ENCODE measurements at places on chromosomes 6 and 20.

GRCh38 chr6:33427585-33428223 lies 7.8 kb downstream of the SYNGAP1 start:
- peaks cover 55% of the 10 kb centered on the region for H3K4me1 ChIP-seq
- peak; percentile 57 for DNase-seq
- H3K27me3 ChIP-seq = no peaks in the 10 kb centered on the region
- H3K27ac ChIP-seq = peak overlapping the region; percentile 89
- H3K36me3 ChIP-seq = no peaks in the 10 kb centered on the region

- H3K27me3 ChIP-seq = no peaks in the 10 kb centered on the region
- no peak overlapping the region for H3K4me3 ChIP-seq
- H3K27ac ChIP-seq = no peak overlapping the region
- H3K4me1 ChIP-seq = no peaks in the 10 kb centered on the region
- H3K36me3 ChIP-seq = no peaks in the 10 kb centered on the region
- no peak for DNase-seq
Observed at GRCh38 chr6:163408352-163408991, 6.0 kb upstream of the QKI start.

DNA sequence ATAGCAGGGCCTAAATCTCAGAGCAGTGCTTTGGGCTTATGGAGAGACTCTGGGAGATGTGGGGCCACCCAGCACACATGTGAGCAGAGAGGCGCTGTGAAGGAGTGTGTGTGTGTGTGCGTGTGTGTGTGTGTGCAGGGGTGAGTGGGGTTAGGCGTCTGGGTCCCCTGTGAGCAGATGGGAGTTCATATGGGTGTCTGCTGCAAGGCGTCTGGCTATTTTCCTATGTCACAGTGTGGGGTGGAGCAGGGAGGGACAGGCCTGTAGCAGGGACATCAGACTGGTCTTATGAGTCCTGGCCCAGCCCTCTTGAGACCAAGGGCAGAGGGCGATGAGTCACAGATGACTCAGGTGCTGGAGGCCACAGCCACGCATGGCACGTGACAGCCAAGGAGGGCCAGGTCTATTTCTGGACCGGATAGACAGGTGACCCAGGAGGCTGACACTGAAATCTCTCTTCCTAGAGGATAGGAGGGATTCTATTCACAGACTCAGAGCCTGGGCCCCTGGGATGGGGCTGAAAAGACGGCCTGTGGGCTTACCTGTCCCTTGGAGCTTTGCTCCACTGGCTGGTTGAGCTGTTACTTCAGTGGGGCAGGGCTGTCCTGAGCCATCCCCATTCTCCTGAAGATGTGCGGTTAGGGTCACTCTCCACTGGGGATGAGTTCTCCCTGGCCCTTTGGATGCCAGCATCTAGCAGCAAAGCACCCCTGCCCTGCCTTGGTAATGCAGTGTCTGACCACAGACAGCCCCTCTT lies 28.9 kb downstream of the VEGFA start:
- H3K4me3 ChIP-seq = no peak overlapping the region
- no peaks in the 10 kb centered on the region for H3K36me3 ChIP-seq

DNA sequence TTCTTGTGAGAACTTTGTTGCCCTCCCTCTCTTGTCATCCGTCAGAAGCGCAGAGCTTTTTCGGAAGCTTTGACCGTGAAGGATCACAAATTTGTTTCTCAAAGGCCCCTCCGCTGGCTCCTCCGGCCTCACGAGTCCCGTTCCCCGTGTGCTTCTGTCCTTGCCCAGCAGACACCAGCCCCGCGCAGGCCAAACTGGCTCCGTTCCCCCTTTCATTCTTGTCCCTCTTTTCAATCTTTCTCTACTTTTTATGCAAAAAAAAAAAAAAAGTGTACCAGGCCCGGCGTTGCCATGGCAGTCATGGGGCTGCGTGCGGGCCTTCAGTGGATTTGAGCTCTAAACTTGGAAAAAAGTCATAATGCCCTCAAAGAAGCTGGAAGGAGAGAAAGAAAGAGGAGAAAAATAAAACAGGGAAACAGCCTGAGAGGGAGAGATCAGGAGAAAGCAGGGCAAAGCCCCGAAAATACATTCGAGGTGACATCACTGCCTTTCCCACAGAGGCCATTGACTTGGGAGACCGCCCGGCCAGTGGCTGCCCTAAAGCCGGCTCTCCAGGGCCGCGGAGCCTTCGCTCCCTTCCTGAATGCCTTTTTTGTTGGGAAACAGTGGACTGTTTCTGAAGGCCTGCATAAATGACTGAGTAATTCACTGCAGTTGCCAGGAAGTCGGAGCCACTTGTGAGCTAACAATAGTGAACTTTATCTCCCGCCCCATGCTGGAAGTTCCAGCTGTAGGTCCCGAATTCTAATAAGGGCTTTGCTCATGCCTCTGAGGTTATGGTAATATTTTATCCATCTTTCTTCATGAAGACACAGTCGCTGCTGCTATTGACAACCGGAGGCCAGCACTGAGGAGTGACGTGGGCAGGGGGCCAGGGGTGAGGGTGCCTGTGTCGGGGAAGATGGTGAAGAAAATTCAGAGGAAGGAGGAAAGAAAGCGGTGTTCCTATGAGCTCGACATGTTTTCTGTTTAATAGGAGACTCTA lies 670.9 kb downstream of the QKI start:
- H3K27ac ChIP-seq = no peak overlapping the region
- H3K4me1 ChIP-seq = no peaks in the 10 kb centered on the region
- H3K4me3 ChIP-seq = no peak overlapping the region
- H3K36me3 ChIP-seq = no peaks in the 10 kb centered on the region

GRCh38 chr20:2767768-2768631 lies 32.4 kb downstream of the CPXM1 start:
- H3K27ac ChIP-seq = no peak overlapping the region
- no peaks in the 10 kb centered on the region for H3K4me1 ChIP-seq
- no peaks in the 10 kb centered on the region for H3K36me3 ChIP-seq
- DNase-seq = no peak
- no peaks in the 10 kb centered on the region for H3K27me3 ChIP-seq
- no peak overlapping the region for H3K4me3 ChIP-seq

DNA sequence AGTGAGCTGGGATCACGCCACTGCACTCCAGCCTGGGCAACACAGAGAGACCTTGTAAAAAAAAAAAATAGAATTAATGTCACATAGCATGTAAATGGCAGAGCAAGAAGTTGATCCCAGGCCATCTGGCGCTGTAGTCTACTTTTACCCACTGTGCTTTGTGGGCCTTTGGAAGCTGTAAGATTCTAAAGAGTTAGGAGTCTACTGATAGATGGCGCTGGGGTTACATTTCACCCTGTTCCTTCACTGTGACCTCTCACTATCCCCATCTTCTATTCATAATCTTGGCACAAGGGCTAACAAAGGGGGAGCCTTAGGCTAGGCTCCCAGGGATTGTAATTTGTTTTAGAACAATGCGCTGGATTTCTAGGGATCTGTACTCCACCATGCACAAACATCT lies 24.4 kb downstream of the SIRPD start:
- no peak overlapping the region for H3K4me3 ChIP-seq
- no peak for DNase-seq
- no peaks in the 10 kb centered on the region for H3K27me3 ChIP-seq

- no peaks in the 10 kb centered on the region for H3K27me3 ChIP-seq
- H3K4me1 ChIP-seq = no peaks in the 10 kb centered on the region
- no peak overlapping the region for H3K4me3 ChIP-seq
Observed at GRCh38 chr6:32457054-32457453, 17.4 kb downstream of the HLA-DRA start.

GRCh38 chr6:41257369-41258195 lies 28.9 kb downstream of the TREM1 start:
- DNase-seq = no peak
- H3K4me1 ChIP-seq = no peaks in the 10 kb centered on the region
- H3K4me3 ChIP-seq = no peak overlapping the region
- no peaks in the 10 kb centered on the region for H3K27me3 ChIP-seq
- no peak overlapping the region for H3K27ac ChIP-seq
- H3K36me3 ChIP-seq = no peaks in the 10 kb centered on the region

GRCh38 chr6:158416883-158417759 lies 104.9 kb downstream of the TULP4 start:
- DNase-seq = no peak
- no peaks in the 10 kb centered on the region for H3K27me3 ChIP-seq
- no peak overlapping the region for H3K27ac ChIP-seq
- H3K4me1 ChIP-seq = no peaks in the 10 kb centered on the region
- no peak overlapping the region for H3K4me3 ChIP-seq
- H3K36me3 ChIP-seq = no peaks in the 10 kb centered on the region

- no peaks in the 10 kb centered on the region for H3K4me1 ChIP-seq
- H3K36me3 ChIP-seq = no peaks in the 10 kb centered on the region
- H3K4me3 ChIP-seq = no peak overlapping the region
- no peak overlapping the region for H3K27ac ChIP-seq
- DNase-seq = no peak
Observed at GRCh38 chr6:34305982-34306708, 57.3 kb upstream of the SMIM29 start.

GRCh38 chr6:142714951-142715785 lies 229.8 kb downstream of the HIVEP2 start:
- H3K27me3 ChIP-seq = no peaks in the 10 kb centered on the region
- DNase-seq = no peak
- H3K4me1 ChIP-seq = no peaks in the 10 kb centered on the region
- H3K27ac ChIP-seq = no peak overlapping the region
- H3K36me3 ChIP-seq = no peaks in the 10 kb centered on the region

DNA sequence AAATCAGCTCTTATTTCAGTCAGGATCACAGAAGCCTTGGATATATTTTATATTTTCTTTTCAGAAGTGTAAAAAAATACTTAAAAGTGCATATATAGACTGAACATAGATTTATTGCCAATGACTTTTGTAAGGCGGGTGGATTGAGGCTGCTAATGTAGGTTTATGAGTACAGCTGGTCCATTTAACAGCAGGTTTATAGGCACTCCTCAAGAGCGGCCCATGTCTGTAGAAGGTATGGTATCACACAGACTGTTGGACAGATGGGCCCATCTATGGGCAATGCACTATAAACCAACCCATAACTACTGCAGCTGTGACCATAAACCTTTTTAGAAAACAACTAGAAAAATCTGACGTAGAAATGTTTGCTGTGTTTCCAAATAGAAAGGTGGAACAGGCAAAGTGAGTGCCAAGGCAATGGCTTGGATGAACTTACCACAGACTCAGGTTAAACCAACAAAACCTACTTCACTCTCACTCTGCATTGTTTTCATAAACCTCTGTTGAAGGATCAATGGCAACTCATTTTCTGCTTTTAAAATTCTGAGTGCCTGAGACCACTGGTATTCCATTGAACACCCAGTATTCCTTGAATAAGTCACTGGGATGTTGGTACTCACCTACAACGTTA lies 170.6 kb upstream of the EYA4 start:
- no peak for DNase-seq
- no peaks in the 10 kb centered on the region for H3K4me1 ChIP-seq
- no peak overlapping the region for H3K4me3 ChIP-seq
- no peaks in the 10 kb centered on the region for H3K27me3 ChIP-seq
- H3K27ac ChIP-seq = no peak overlapping the region
- H3K36me3 ChIP-seq = no peaks in the 10 kb centered on the region

DNA sequence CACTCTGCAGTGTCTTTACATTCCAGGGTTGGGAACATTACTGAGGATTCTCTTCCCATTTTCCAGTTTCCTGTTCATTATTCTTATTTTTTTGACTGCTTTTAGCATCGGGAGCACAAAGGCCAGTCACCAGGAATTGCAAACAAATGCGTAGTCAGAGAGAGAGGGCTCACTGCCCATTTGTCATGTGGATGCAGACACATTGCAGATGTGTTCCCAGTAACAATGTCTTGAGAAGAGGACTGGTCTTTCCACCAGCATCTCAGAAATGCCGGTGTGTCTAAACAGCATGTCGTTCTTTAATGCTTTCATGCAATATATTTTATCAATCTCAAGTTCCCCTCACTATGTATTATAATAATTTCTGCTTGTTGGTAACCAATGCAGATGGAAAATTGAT lies 952 bp upstream of the TAAR6 start:
- H3K4me3 ChIP-seq = no peak overlapping the region
- H3K36me3 ChIP-seq = no peaks in the 10 kb centered on the region
- no peak for DNase-seq
- H3K27me3 ChIP-seq = peaks cover 7% of the 10 kb centered on the region
- H3K4me1 ChIP-seq = no peaks in the 10 kb centered on the region
- no peak overlapping the region for H3K27ac ChIP-seq

GRCh38 chr6:37648465-37649330 lies 49.0 kb downstream of the MDGA1 start:
- no peak for DNase-seq
- H3K36me3 ChIP-seq = no peaks in the 10 kb centered on the region
- H3K27ac ChIP-seq = no peak overlapping the region
- H3K4me1 ChIP-seq = peaks cover 18% of the 10 kb centered on the region

GRCh38 chr20:57289391-57290177 lies 23.1 kb upstream of the BMP7 start:
- H3K36me3 ChIP-seq = no peaks in the 10 kb centered on the region
- H3K27ac ChIP-seq = no peak overlapping the region
- DNase-seq = no peak
- no peak overlapping the region for H3K4me3 ChIP-seq

GRCh38 chr20:22962567-22963439 lies 72.3 kb upstream of the SSTR4 start:
- H3K4me3 ChIP-seq = no peak overlapping the region
- no peak overlapping the region for H3K27ac ChIP-seq
- no peaks in the 10 kb centered on the region for H3K27me3 ChIP-seq
- DNase-seq = no peak
- no peaks in the 10 kb centered on the region for H3K36me3 ChIP-seq
- no peaks in the 10 kb centered on the region for H3K4me1 ChIP-seq

GRCh38 chr6:90369651-90370050 lies 73.0 kb upstream of the BACH2 start:
- peaks cover 2% of the 10 kb centered on the region for H3K27me3 ChIP-seq
- H3K4me1 ChIP-seq = no peaks in the 10 kb centered on the region
- no peak for DNase-seq
- no peaks in the 10 kb centered on the region for H3K36me3 ChIP-seq
- H3K27ac ChIP-seq = no peak overlapping the region
- no peak overlapping the region for H3K4me3 ChIP-seq

- H3K27me3 ChIP-seq = peaks cover 19% of the 10 kb centered on the region
- H3K4me3 ChIP-seq = peak overlapping the region; percentile 63
Observed at GRCh38 chr6:82362878-82363427, 664 bp upstream of the TPBG start.

- H3K4me3 ChIP-seq = no peak overlapping the region
- no peaks in the 10 kb centered on the region for H3K27me3 ChIP-seq
- H3K4me1 ChIP-seq = no peaks in the 10 kb centered on the region
- DNase-seq = no peak
Observed at GRCh38 chr20:9989066-9989724, 45.6 kb upstream of the ANKEF1 start.

GRCh38 chr20:58352468-58352867 lies 36.6 kb upstream of the VAPB start:
- H3K4me3 ChIP-seq = no peak overlapping the region
- peaks cover 24% of the 10 kb centered on the region for H3K36me3 ChIP-seq
- H3K27ac ChIP-seq = no peak overlapping the region
- DNase-seq = no peak
- H3K27me3 ChIP-seq = no peaks in the 10 kb centered on the region

DNA sequence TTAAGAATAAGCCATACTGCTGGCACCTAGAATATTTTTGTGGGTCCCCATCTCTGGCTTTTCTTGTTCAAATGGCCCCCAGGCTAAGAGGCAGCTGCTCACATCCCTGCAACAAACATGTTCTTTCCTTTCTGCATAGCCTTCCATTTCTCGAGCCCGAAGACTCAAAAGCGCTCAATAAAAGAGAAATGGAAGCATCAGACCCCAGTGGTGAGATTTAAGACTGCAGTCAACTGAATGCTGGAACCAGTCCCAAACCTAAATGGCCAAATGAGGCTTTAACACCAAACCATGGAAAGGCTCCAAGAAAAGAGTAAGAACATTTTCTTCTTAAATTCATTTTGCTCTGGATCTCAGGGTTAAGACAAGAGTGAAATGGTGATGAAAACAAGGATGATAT lies 122.1 kb upstream of the TRAF3IP2 start:
- no peaks in the 10 kb centered on the region for H3K27me3 ChIP-seq
- H3K36me3 ChIP-seq = peaks cover 7% of the 10 kb centered on the region
- peaks cover 29% of the 10 kb centered on the region for H3K4me1 ChIP-seq
- DNase-seq = no peak

Measured in effector memory CD4-positive, alpha-beta T cell (primary cell).